ENCODE measurements at places on chromosomes 2 and 18.
A peak's percentile ranks its signal among the peaks of the same experiment; 100 is the strongest.

DNA sequence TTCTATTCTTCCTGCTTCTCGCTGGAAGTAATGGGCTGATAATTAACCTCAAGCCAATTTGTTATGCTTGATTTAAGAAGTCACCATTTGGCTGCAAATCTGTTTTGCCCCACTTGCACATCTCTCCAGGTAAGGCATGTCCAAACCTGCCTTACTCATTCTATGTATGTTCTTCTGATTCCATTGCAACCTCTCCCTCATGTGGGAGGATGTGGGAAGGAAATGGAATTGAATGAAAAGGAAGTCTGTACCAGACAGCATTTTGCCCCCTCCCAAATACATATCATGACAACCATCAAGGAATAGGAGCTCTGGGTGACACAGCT, 131.7 kb downstream of the NRP2 start:
- no peak for DNase-seq

DNA sequence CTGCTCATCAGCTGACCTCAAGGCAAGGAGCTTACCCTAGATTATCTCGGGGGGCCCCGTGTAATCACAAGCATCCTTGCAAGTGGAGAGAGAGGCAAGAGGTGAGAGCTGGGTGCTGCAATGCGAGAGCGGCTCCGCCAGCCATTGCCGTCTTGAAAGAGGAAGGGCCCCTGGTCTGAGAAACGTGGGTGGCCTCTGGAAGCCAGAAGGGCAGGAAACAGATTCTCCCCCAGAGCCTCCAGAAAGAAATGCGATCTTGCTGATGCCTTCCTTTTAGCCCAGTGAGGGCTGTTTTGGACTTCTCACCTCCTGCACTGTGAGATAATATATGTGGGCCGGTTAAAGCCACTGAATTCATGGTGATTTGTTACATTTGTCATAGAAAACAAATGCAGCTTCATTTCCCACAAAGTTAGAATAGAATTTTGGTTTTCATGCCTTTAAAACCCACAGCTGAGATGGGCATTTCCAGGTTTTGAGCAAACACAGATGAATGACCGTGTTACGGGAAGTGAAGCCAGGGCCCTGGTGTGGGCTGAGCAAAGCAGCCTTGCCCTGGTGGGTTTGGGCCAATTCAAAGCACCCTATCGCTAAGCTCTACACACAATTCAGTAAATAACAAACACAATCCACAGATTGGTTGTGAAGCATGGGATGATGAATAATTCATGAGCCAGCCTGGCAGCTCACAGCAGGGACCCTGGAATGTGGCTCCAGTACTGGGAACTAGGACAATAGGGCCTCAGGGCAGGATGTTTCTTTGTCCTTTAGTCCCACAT, 319.9 kb upstream of the HS6ST1 start:
- DNase-seq, result peak; percentile 40

GRCh38 chr2:28055325-28055970, 164.9 kb downstream of the BABAM2 start:
- DNase-seq, result no peak

DNA sequence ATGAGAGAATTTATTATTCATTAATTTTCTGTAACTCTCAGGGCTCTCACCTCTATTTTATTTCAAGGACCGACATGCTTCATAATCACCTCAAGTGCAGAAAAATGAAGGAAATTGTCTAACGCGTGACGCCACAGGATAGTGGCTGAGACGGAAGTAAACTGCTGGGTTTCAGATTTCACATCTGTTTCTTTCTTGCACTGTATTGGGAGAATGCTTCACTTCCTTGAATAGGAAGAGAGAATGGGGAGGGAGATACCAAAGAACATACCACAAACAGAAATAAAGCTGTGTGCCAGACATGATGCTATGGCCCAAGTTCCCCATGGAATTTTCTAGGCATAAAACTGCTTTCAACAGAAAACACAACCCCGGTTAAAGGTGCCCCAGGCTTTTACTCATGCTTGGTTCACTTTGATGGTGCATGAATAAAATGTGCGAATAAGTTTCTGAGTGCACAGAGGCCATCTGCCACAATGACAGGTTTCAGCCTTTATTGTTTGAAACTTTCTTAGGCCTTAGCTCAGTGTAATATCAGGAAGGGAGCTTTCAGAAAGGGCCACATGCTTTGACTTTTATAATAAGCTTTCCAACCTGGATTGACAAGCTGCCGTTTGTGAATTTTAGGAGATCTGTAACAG, 1116.4 kb downstream of the SOCS6 start:
- DNase-seq, result no peak

DNA sequence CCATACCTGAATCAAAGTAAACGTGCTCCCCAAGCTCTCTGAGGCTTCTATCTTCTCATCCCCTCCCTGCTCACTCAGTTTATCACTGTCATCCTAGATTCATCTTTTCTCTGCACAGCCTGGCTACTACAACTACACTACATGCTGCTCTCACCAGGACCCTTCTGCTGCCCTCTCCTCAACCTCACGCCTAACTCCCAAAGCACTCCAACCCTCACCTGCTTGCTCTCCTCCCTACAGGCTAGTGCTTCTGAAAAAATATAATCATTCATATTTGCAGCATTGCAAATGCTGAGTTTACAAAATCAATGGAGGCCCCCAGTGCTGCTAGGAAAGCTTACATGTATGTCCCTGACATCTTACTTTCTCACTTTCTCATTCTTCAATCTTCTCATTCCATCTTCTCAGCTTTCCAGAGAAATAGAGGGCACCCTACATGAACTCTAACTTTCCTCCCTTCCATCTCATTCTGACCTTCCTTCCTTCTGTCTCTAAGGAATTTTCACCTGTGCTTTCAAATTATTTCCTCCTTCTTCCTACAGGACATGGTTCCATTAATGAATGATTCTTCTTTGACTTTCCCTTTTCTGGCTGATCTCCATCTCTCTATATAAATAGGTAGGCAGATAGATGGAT, 36.3 kb downstream of the EVA1A start:
- no peak for DNase-seq
